RCC 7860 (cell line): ENCODE measurements at places on chromosomes 7 and 10.
A peak's percentile ranks its signal among the peaks of the same experiment; 100 is the strongest.

GRCh38 chr7:143299840-143300239, 11.7 kb downstream of the CASP2 start:
- DNase-seq, result no peak

- DNase-seq, result no peak
Measured at GRCh38 chr7:78863281-78863680, 590.2 kb downstream of the MAGI2 start.

- peak; percentile 29 for DNase-seq
Measured at GRCh38 chr7:43108255-43109011, 4.0 kb upstream of the HECW1 start.

- peak; percentile 38 for DNase-seq
Measured at GRCh38 chr10:44857363-44858016, 53.6 kb upstream of the TMEM72 start.

DNA sequence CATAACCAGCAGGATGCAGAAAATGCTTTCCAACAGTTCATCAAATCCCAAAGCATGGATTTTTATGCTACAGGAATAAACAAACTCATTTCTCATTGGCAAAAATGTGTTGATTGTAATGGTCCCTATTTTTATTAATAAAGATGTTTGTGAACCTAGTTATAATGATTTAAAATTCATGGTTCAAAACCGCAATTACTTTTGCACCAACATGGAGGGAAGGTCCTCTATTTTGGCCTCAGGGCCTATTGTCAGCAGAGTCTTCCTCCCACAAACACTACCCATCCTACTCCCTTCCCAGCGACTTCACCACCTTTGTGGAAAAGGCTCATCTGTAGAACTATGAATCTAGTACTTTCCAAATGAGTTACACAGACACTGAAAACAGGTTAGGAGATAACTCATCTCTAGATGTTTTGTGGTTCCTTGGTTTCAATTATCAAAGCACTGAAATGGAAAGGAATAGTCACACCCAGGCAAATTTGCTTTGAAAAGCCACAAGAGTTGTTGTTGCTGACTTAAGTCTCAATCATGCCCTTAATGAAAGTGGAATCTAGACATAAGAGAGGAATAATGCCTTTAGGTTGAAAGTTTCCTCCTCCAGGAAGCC, 59.4 kb upstream of the FRMD4A start:
- peak; percentile 44 for DNase-seq

DNA sequence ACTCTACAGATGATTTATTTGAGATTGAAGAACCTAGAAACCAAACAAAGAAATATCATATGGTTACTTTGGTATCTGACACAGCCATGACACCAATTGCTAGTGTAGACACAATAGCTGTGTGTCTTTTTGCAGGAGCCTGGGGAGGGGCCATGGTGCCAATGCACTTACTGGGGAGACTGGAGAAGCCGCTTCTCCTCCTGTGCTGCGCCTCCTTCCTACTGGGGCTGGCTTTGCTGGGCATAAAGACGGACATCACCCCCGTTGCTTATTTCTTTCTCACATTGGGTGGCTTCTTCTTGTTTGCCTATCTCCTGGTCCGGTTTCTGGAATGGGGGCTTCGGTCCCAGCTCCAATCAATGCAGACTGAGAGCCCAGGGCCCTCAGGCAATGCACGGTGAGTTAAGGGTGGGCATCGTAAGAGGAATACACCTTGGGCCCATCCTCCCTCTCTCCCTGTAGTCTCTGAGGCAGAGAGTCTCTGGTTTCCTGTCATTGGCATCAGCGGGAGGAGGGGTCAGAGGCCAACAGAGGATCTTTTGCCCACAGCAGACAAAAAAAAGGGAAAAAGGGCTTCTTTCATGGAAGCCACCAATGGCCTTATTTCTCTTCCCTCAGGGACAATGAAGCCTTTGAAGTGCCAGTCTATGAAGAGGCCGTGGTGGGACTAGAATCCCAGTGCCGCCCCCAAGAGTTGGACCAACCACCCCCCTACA, 1.2 kb downstream of the TMEM139 start:
- no peak for DNase-seq
